BJ (cell line): ENCODE measurements at places on chromosomes 5 and 9.

DNA sequence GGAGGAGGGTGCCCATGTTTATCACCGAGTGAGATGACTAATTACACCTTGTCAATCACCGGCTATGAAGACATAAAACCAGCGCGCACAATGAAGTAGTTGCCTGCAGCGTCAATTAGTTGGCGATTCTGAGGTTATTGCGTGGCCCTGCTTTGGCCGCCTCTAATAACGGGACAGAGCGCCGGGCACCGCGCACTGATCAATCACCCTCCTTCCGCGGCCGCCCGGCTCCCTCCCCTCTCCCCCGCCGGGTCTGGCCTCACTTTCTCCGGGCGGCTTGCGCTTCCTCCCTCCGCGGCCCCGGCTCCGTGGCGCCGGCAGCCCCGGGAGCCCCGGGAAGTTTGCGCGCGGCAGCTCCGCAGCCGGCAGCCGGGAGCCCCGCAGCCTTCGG is 3.3 kb upstream of the LHX2 start:
- no peak for DNase-seq

- no peak for DNase-seq
These were observed 376.7 kb downstream of the GABRG2 start for GRCh38 chr5:162444129-162444762.

DNA sequence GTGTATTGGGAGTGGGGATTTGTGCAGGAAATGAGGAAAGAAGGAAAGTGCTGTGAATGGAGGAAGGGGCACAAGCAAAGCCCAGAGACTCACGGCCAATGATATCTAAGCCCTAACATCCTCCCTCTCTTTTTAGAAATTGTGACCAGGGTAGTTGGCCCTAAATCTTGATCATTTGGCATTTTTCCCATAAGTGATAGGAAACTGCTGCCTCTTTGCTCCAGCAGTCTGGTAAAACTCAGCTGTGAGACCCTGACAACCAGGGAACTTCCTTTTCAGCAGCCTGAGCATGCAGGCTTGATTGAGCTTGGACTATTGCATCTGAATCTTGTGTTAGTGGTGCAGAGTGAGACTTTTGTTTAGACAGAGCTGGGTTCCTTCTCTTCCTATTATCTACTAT is 9.6 kb upstream of the ADRB2 start:
- no peak for DNase-seq

DNA sequence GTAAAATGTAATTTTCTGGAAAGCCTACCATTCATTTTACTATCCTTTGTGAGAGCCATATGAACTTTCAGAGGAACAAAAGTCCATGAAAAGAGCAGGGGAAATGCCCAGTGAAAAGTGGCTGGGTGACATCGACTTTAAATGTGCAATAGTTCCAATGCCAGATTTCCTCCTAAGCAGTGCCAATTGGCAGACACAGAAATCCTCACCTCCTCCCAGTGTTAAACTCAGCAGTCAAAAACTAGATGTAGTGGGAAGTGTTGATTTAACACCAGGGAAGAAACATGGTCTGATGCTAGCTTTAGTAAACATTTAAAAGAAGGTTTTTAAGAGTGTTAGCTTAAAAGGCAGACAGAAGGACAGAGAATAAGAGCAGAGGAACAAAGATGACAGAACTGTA is 2055.2 kb downstream of the MAT2B start:
- no peak for DNase-seq
